Left kidney (tissue), 8 donors: ENCODE measurements at places on chromosomes 5 and 9. TPM values are rescaled to one million over a fixed set of nuclear protein-coding genes. Genes with fewer than 3 reads are reported as not detected.

DNA sequence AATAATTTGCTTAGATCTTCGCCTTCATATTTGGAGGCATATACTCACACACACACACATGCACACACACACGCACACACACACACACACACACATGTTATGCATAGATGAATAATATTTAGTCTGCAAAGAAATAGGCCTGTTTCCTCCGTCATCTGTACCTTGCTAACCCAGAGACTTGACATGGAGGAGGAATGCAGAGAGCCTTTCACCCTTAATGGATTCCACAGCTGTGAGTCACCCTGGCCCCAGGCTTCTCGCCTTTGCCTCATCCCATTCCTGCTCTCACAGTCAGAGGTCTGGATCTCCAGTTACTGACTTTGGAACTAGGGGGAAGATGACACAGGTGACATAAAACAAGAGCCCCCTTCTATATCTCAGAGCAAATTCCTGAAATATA, 29.7 kb downstream of the ZNF462 start:
- DNase-seq: peak; percentile 36

DNA sequence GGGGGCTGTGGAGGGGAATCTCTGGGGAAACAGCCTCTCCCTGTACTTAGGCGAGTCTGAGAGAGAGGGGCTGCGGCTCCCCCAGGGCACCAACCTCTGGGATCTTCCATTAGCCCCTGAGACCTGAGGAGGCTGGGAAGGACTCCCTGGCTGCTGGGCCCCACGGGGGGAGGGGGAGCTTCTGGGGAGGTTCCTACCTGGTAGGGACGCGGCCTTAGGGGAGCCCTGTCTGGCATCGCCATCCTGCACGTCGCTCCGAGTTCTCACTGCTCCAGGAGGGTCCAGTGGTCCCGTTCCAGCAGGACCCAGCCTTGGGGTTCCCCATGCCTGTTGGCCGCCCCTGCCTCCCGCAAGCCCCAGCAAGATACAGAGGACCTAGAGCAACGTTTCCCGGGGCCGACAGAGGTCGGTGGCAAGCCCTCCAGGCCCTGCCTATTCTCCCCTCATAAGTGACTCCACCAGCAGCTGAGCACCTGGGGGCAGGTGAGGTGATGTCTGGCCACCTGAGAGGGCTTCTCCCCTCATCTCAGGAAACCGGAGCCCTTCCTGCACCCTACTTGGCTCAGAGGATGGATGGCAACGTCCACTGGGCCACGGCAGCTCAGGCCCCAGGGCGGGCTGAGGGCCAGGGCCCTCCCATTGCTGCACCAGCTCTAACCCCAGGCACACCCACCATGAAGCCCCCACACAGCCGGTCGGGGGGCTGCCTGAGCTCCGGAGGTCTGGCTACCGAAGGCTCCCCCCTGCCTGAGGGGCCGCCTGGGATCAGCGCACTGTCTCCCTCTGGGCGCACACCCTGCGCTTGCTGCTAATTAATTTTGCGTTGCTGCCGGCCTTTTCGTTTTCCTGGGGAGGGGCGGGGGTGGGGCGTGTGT, 22.5 kb downstream of the TPPP start:
- no peak for DNase-seq

DNA sequence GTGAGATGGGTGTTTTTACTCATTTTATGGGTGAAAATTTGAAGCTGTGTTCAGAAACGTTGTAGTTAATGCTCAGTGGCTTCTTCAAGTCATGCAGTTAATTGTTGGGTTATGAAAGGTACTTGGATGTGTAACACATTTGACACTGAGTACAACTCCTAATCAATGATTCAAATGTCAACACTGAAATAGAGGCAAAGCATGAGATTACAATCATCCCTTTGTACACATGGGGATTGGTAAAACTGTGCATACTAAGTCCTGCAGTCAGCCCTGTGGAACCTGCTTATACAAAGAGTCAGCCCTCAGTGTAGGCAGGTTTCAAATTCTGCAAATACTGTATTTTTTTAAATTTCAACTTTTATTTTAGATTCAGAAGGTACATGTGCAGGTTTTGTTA, 3.3 kb downstream of the ABLIM3 start:
- DNase-seq: no peak

DNA sequence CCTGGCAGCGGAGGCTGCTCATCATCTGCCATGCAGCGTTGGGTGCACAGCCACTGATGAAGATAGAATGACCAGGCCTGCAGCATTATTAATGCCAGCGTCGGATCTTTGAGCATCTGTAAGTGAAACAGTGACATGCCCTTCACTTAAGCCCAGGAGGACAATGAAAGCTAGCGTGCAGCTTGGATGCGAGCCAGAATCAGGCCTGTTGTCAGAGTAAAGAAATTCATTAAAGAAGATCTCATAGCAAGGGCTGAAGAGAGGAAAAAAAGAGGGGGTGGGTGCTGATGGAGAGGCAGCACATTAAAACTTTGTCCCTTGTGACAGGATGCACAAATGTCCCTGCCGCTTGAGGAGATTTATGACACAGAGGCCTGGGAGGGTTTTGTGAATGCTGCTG, 186.1 kb upstream of the MAST4 start:
- peak; percentile 11 for DNase-seq

- DNase-seq: no peak
Observed at GRCh38 chr5:54317511-54318260, 7.3 kb upstream of the ARL15 start.

- DNase-seq: no peak
Observed at GRCh38 chr9:74610523-74611061, 113.5 kb downstream of the RORB start.

- peak; percentile 66 for DNase-seq
Observed at GRCh38 chr5:98796197-98796972, 22.9 kb downstream of the RGMB start.

- DNase-seq: no peak
Observed at GRCh38 chr9:91120200-91120599, 241.5 kb downstream of the AUH start.

GRCh38 chr5:119411361-119412278, 40.7 kb upstream of the HSD17B4 start:
- DNase-seq: peak; percentile 86

- DNase-seq: no peak
Observed at GRCh38 chr5:173944511-173944910, 44.5 kb upstream of the C5orf47 start.

DNA sequence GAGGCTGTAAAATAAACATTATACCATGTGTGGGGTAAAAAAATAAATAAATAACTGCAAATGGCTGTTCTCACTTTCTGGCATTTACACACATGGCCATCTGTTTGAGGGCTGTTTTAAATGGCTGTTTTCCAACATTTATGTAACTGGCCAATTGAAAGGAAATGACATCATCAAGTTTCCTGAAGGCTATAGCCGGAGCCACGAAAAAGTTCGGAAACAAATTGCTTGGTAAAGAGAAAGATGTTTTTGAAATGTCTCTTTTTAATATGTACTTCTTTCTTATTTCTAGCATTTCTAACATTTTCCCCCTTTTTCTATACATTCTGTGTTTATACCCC, 95.4 kb upstream of the DAB2 start:
- no peak for DNase-seq

GRCh38 chr9:112725961-112726360, 8.0 kb upstream of the INIP start:
- DNase-seq: no peak

- no peak for DNase-seq
Observed at GRCh38 chr5:130335117-130335516, 430.9 kb downstream of the CHSY3 start.

GRCh38 chr9:126797903-126798302, 6.9 kb upstream of the ZBTB43 start:
- DNase-seq: no peak

DNA sequence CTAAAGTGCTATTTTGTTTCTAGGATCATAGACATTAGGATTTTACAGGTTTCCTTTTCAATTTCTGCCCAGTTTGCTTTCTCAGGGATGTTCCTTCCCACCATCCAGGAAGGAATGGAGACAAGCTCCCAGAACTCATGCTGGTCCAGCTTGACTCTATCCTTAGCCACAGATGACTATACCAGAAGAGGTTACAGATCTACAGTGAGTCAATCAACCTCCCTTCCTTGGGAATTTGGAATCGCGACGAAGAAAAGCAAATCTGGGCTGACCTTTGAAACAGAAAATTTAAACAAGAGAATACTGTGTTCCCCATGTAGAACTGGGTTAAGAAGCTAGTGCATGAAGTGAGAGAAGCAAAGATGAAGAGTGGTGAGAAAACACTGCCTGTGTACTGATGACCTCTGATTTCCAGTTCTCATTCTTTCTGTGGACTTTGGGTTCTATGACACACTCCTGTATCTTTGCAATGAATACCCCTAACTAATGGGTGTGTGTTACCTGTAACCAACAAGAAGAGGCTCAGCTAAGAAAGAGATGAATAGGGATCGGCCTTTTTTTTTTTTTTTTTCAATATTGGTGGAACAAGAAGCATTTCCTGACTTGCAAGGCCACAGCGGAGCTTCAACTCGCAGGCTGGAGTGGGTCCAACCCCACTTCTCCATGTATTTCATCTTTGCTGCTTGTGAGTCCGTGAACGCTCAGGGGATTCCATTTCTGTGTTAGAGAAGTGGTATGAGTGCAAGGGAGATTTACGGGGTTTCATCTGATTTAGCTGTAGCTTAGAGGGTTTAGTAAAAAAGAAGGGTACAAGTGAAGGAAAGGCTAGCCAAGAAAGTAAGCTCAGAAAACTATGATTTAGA, 563.9 kb upstream of the CLINT1 start:
- DNase-seq: no peak

- DNase-seq: no peak
Observed at GRCh38 chr9:126874546-126875314, 14.3 kb downstream of the ZBTB34 start.

- peak; percentile 37 for DNase-seq
Observed at GRCh38 chr5:147576646-147577535, 67.0 kb upstream of the DPYSL3 start.

DNA sequence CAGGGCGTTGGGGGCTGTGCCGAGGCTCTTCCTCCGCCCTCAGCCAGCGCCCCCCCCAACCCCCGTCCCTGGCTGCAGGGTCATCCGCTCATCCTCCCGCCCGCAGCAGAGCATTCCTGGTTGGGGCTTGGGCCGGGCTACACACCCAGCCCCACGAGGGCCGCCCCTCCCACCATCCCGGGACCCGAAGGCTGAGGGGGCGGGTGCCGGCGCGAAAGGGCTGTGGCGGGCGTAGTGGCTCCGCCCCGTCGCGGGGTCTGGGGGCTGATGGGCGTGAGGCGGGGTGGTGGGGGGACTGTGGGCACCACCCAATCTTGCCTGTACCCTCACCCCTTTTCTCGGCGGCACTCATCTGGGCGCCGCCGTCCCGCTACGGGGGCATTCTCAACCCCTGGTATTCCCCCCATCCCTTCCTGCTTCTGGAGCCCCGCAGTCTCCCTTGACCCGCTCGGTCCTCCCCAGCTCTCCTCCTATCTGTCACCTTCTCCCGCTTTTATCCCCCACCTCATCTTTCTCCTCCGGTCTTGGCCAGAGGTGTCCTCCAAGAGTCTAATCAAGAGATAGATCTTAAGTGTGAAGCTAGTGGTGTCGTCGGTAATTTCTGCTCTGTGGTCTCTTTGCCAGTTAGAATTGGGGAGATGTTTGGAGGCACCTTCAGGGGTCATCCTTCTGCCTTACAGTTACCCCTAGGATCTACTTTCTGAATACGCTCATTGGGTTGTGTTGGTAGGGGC, 1.6 kb downstream of the FER start:
- DNase-seq: peak; percentile 50

DNA sequence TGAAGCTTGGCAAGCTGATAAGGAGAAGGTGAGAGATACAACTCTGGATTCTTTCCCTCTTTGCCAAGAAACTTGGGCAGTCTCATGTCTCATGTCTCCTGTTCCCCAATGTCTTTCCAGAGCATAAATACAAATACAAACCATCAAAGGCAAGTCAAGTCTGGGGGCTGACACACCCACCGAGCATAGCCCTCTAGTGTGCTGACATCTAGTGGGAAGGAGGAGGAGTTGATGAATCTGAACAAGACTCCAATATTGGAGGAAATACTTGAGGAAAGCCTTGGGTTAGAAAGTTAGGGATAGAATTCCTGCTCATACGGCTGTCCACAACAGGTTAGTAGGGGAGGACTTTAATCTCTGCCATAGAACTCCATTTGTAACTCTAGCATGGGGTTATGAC, 8.6 kb downstream of the MLANA start:
- DNase-seq: no peak

DNA sequence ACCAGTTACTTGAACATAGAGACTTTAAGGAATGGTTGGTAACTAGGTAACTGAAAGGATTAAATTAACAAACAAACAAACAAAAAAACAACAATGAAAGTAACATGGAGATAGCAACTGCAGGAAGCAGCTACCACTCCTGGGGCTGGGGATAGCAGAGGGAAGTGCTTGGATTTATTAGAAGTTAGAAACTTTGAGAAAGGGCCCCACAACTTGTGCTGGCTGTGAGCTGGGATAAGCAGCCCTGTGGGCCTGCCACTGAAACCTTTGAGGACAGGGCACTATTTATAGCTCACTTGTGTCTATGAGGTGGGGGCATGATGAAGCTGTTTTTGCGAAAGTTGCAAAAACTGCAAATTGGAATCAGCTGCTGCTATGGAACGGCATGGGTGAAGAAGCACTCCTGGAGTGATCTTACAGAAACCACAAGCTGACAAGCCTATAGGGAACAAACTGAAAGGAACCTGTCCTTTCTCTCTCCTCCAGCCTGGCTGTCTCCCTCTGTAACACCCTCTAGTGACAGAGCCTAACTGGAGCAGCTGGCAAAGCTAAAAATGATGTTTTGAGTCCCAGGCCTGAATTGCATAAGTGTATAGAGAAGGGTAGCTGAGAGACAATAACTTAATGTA, 91.4 kb upstream of the RANBP6 start:
- DNase-seq: peak; percentile 15

DNA sequence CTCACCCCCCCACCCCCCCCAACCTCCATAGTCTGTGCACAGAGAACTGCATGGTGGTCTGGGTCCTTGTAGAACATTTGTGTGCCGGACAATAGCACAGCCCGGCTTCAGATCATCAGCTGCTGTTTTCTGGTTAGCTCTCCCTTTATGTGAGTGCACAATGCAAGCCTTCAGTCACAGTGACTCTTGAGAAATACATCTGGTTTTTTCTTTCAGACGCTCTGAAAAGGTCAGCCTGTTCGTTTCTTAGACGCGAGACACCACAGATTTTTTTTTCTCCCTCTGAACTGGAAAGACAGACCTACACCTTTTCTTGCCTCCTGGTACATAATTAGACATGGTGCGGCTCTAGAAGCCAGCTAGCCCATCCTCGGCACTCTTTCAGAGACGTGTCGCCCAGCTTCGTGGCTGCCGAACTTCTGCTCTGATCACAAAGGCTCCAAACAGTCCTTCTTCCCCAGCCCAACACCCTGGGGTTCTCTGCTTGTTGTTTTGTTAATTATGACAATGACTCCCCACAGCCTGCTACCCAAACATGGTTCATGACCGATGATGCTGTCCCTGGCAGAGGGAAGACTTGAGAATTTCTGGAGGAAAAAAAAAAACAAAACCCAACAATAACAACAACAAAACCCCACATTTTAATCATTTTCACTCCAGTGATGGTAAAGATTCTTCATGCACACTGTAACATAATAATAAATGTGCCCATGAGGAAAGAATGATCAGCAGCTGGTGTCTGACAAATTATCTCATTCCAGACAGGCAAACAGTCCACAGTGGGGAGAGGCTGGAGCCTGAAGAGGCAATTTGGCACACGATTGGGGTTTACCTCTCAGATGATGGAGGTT, 241.4 kb upstream of the ZNF462 start:
- no peak for DNase-seq

The PGM5 gene
- polyA plus RNA-seq: 38.2 TPM

The FOXD4L5 gene
- polyA plus RNA-seq: 0.27 TPM

The MVB12B gene
- polyA plus RNA-seq: 15.0 TPM

The PCDH12 gene
- 15.7 TPM for polyA plus RNA-seq

The RIMOC1 gene
- polyA plus RNA-seq: 37.2 TPM

The SEMA4D gene
- polyA plus RNA-seq: 56.0 TPM

The UGT3A1 gene
- 163 TPM for polyA plus RNA-seq

The NFX1 gene
- 41.0 TPM for polyA plus RNA-seq

The PCDHA8 gene
- polyA plus RNA-seq: 0.17 TPM

The ZNF300 gene
- polyA plus RNA-seq: 53.0 TPM
